ENCODE measurements at places on chromosomes 3 and 15.
A peak's percentile ranks its signal among the peaks of the same experiment; 100 is the strongest.

DNA sequence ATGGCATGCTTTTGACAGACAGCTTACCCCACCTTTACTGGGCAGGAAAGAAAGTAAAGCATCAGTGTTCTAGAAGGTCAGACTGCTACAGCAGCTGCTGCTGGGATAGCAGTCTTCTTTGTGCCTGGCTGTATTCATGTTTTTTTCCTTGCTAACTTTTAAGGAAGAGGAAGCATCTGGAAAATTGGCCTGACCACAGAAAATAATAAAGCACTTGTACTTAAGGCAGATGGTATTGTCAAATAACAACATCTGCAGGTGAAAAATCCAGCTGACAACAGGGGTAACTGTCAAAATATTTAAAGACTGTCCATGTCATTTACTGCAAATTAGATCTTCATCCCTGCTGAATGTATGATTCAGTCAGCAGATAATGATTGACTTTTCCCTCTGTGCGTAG is 229.0 kb downstream of the OXSM start:
- DNase-seq = no peak
- H3K4me1 ChIP-seq = no peaks in the 10 kb centered on the region
- H3K36me3 ChIP-seq = no peaks in the 10 kb centered on the region
- no peak overlapping the region for H3K27ac ChIP-seq
- no peaks in the 10 kb centered on the region for H3K27me3 ChIP-seq

DNA sequence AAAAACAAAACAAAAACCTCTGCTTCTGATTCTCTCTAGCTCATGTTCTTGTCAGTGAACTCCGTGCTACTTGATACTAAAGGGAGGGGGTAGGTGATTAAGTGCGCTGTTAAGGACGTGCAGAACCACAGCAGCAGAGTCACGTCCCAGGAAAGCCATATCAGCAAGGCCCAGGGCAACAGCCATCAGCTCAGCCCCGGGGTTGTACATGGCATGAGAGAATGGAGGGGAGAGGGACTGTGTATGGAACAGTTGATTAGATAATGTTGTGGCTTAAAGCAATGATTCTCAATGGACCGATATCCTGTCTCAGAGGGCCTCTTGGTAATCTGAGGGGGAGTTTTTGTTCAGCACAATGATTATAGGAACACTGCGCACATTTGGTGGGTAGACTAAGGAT is 27.6 kb downstream of the C2CD4A start:
- H3K27ac ChIP-seq = no peak overlapping the region
- no peaks in the 10 kb centered on the region for H3K27me3 ChIP-seq
- no peak for DNase-seq
- 0 out of 2 replicates have a peak, but pooled peaks cover 4% of the 10 kb centered on the region for H3K4me1 ChIP-seq
- no peaks in the 10 kb centered on the region for H3K36me3 ChIP-seq

GRCh38 chr15:69058830-69059556 is 44.5 kb downstream of the NOX5 start:
- DNase-seq = peak; percentile 82
- H3K4me1 ChIP-seq = peaks cover 5% of the 10 kb centered on the region
- no peaks in the 10 kb centered on the region for H3K27me3 ChIP-seq
- H3K36me3 ChIP-seq = no peaks in the 10 kb centered on the region

GRCh38 chr3:59046839-59047238 is 3.0 kb downstream of the CFAP20DC start:
- H3K27ac ChIP-seq = no peak overlapping the region
- no peaks in the 10 kb centered on the region for H3K27me3 ChIP-seq
- H3K36me3 ChIP-seq = no peaks in the 10 kb centered on the region
- H3K4me1 ChIP-seq = peaks cover 11% of the 10 kb centered on the region
- DNase-seq = no peak
- no peak overlapping the region for H3K4me3 ChIP-seq

GRCh38 chr15:64071931-64072765 is 21.5 kb downstream of the CIAO2A start:
- peaks cover 17% of the 10 kb centered on the region for H3K36me3 ChIP-seq
- peaks cover 20% of the 10 kb centered on the region for H3K4me1 ChIP-seq
- H3K27ac ChIP-seq = no peak overlapping the region
- no peaks in the 10 kb centered on the region for H3K27me3 ChIP-seq

- no peaks in the 10 kb centered on the region for H3K36me3 ChIP-seq
- H3K27me3 ChIP-seq = no peaks in the 10 kb centered on the region
- no peak overlapping the region for H3K4me3 ChIP-seq
- DNase-seq = no peak
- H3K4me1 ChIP-seq = no peaks in the 10 kb centered on the region
Observed at GRCh38 chr3:38396861-38397260, 50.3 kb downstream of the XYLB start.

DNA sequence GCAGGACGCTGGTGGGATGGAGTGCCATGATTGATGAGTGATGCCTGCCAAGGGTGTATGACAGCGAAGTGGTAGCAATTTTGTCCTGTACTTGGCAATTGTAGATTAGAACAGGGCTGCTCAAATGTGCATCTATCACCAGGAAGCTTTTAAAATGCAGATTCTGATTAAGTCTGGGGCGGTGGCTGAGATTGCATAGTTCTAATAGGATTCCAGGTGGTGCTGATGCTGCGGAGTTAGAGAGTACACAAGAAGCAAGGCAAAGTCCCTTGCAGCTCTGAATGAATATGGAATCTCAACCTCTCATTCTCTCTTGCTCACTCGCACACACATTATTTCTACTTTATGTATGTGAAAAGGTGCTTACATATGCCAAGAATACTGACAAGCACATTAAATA is 670.4 kb downstream of the FHIT start:
- no peaks in the 10 kb centered on the region for H3K27me3 ChIP-seq
- DNase-seq = no peak
- no peak overlapping the region for H3K4me3 ChIP-seq

DNA sequence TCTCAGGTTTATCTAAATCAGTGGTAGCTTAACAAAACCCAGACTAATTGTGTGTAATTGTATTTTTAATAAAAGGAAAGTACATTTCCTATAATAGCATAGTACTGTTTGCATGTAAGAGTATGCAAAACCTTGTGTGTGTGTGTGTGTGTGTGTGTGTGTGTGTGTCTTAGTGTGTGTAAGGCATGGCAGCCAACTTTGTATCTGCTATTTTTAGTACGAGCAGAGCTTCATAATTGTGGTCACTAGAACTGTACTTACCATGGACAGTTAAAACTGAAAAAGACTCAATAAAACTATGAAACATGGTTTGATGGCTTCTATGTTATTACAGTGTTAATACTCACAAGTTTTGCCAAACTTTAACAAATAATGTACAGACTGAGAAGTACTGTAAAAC is 6.2 kb downstream of the P2RY1 start:
- no peak overlapping the region for H3K4me3 ChIP-seq
- peaks cover under 1% of the 10 kb centered on the region for H3K27me3 ChIP-seq
- no peaks in the 10 kb centered on the region for H3K36me3 ChIP-seq
- no peaks in the 10 kb centered on the region for H3K4me1 ChIP-seq
- DNase-seq = no peak
- no peak overlapping the region for H3K27ac ChIP-seq

- H3K27ac ChIP-seq = no peak overlapping the region
- no peak overlapping the region for H3K4me3 ChIP-seq
- H3K36me3 ChIP-seq = no peaks in the 10 kb centered on the region
- no peaks in the 10 kb centered on the region for H3K4me1 ChIP-seq
- DNase-seq = no peak
- no peaks in the 10 kb centered on the region for H3K27me3 ChIP-seq
Observed at GRCh38 chr3:82132210-82133069, 371.0 kb upstream of the GBE1 start.

DNA sequence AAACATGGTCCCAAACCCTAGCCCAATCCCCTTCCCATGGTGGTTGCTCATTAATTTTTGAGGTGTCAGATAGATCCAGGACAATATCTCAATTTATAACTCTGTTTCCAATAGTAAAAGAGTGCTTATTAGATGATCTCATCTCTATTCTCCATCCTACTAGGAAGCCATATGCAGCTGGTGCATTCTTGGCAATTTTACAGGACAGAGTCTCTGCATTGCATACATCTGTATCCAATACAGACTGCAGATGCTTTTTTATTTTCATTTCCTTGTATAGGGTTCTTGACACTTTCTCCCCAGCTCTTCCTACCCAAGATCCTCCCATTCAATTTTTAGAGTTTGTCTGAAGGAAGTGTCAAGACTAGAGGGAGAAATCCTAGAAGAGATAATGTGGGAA is 194.8 kb upstream of the DPH6 start:
- peaks cover 12% of the 10 kb centered on the region for H3K4me1 ChIP-seq
- H3K27me3 ChIP-seq = no peaks in the 10 kb centered on the region
- no peaks in the 10 kb centered on the region for H3K36me3 ChIP-seq

GRCh38 chr15:34942363-34942762 is 27.2 kb downstream of the AQR start:
- H3K27me3 ChIP-seq = no peaks in the 10 kb centered on the region
- no peak overlapping the region for H3K27ac ChIP-seq
- peaks cover 58% of the 10 kb centered on the region for H3K36me3 ChIP-seq
- DNase-seq = no peak
- H3K4me1 ChIP-seq = no peaks in the 10 kb centered on the region

GRCh38 chr15:89937365-89938350 is 24.9 kb upstream of the ARPIN start:
- no peak for DNase-seq
- H3K4me1 ChIP-seq = no peaks in the 10 kb centered on the region
- no peak overlapping the region for H3K27ac ChIP-seq
- H3K27me3 ChIP-seq = no peaks in the 10 kb centered on the region
